ENCODE measurements at places on chromosomes 1 and 21.
A peak's percentile ranks its signal among the peaks of the same experiment; 100 is the strongest.

DNA sequence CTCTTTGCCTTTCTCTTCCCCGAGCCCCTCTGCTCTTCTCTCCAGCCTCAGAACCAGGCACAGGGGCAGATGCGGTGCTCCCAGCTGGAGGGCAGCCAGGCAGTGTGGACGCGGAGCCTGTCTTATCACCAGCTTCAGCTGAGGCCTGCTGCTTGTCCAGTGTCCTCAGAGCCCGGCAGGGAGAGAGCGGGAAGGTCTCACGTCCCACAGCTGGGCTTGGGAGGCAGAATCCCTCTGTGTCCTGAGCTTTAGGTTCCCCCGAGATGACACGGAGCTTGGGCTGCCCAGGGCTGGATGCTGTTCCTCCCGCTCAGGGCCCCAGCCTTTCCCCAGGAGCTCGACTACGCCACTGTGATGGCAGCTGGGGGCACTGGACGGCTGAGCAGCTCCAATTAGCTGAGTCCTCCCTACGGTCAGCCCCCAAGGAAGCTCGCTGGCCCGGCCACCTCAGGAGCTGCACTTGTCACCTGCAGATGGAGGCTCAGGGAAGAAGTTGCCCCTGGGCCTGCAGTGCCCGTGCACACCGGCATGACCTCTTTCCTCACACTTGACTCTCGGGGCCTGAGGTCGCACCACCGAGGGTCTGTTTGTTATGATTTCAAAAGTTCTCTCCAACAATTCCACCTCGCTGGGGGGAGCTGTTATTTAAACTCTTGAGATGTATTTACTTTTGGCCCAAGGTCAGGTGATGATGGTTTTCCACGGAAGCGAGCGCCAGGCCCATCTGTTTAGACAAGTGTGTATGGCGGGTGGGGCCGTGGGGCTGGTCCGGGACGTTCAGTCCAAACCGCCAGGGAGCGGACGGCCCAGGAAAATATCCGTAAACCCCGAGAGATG lies 127.3 kb downstream of the SIK1 start:
- DNase-seq = no peak

DNA sequence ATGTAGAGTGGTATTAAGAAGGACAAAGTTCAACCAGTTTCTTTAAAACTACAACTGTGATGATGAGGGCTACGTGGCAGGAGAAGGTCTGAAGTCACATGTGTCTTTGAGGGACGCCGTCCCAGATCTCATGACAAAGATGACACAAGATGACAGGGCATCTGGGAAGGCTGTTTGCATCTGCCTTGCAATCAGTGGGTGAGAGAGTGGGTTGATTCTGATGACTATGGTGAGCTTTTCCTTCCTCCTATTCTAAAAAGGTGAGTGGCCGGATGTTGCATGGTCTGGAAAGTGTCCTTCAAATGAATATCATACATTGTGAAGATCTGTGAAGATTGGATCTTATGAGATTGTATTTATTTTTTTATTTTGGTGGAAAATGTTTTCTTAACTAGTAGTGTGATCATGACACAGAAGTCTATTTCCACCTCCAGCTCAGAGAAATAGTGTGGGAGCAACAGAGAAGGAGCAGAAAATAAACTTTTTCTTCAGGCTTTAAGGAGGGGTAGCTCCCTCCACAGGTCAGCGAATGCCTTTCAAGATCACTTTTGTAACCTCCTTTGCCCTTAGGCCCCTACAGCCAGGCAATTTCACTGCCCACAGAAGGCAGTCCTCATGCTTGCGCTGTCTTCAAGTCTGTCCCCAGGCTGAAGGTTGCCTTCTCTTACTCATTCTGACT lies 76.0 kb upstream of the ATF3 start:
- DNase-seq = no peak

GRCh38 chr21:22292144-22292543 lies 1293.9 kb downstream of the NCAM2 start:
- DNase-seq = no peak

DNA sequence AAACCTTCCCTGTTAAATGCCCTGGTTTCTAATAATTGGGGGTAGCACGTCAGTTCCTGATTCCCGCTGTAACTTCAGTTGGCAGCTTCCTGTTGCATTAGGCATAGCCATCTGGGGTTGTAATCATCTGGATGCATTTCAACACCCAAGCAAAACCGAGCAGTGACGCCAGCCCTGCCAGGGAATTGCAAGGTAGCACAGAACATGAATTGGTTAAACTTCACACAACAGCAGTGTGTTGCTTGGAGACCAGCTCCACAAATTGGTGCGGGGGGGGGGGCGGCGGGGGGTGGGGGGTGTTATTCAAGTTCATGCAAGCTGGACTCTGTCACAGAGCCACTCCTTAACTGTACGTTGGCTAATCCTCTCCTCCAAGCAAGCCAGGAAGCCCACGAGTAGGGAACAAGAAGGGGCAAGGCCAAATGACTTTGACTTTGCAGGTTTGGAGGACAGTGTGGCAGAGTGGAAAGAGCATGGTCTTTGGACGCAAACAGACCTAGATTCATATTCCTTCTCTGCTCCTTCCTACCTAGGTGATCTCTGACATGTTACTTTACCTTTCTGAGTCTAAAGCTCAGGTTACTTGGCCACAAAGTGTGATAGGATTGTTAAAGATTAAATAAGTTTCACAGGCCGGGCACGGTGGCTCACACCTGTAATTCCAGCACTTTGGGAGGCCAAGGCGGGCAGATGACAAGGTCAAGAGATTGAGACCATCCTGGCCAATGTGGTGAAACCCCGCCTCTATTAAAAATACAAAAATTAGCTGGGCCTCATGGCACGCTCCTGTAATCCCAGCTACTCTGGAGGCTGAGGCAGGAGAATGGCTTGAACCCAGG lies 4.7 kb downstream of the LAX1 start:
- peak; percentile 79 for DNase-seq

DNA sequence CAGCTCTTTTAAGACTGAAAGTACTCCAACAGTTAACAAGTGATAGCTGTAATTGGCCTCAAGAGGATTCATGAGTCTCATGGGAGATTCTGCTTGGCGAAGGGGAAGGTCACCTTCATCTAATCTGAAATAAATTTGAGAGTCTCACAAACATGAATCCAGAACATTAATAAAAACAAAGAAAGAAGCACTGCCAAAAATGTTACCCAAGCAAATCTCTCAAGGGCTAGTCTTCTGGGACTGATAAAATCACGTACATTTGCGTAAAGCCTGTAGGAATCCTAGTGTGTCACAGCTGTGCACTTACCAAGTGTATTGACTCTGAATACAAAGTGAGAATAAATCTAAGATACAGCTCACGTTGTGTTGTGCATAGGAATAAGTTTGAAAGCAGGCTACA lies 21.2 kb upstream of the NUF2 start:
- no peak for DNase-seq

DNA sequence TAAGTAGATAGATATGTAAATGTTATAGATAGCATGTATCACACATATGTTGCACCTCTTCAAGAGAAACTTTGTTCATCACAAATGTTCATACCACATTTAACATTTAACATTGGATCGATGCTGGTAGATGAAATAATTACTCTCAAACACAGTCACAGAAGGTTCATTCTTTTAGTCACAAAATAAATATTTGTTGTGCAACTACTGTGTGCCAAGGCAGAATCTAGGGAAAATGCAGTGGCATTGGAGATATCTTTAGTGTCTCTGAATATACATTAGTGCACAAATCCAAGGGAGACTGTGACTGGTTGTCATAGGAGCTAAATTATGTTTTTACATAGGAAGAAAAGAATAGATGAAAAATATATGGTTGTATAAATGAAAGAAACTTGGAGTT lies 535.7 kb downstream of the BRINP3 start:
- no peak for DNase-seq

DNA sequence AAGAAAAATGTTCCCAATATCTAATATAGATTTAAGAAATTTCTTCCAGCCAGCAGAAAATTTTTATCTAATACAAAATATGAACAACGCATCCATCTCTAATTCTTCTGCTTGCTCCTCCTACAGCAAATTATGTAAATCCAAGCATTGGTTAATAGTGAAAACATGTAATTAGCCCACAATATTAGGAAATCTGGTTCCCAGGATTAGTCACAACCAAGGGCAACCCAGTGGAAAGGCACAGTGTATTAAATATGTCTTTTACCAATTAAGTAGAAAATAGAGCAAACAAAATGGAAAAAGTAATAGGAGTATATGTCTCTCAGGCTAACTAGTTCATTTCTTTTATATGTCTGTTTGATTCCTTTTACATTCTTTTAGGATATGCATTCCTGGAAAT lies 59.4 kb upstream of the IFI44L start:
- no peak for DNase-seq

GRCh38 chr1:167707942-167708341 lies 13.8 kb upstream of the MPZL1 start:
- DNase-seq = no peak

GRCh38 chr1:228081578-228082213 lies 812 bp upstream of the ARF1 start:
- no peak for DNase-seq

DNA sequence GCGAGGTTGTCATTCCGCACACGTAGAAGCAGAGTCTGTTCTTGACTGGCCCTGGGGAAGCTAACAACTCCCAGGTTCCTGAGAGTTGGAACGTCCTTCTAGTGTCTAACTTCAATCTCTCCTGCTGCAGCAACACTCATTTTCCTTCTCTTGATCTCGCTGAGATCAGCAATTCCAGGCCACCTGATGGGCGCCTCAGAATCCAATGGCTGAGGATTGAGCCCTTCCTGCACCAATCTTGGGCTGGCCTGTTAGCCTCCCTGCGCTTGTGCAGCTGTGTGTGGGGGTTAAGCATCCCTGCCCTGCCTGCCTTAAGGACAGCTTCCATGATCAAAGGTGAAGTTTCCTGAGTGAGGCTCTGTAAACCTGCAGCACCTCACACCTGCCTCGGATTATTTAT lies 87.9 kb downstream of the SYT2 start:
- no peak for DNase-seq

DNA sequence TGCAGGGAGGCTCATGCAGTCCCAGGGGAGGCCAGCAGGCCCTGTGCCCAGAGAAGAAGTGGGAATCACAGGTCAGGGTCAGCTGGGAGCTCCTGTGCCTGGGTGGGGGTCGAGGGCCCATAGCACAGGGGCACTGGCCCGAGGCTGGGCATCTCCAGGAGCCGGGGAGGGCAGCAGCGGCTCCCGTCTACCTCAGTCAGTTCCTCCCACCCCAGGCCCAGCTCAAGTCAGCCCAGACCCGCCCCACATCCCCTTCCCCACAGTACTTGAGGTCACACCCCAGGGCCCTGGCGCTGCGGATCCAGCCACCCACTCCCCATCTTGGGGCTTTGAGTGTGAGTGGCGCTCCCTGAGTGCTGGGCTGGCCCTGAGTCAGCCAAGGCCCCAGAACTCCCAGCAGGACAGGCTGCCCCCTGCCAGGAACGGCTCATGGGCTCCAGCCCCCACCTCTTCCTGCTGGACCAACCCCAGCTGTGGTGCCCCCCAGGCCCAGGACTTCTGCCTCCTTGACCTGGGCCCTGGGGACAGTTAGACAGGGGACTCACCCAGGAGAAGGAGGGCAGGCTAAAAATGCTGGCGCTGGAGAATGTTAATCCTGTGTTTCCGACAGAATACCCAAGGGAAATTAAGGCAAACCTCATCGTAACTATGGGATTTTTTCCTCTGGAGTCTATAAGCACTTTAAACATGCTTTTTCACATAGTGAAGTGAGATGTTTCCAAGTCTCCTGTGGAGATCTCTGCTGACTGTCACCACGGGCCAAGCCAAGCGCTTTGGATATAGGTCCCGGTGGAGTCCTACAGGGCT lies 68.8 kb upstream of the COL6A1 start:
- no peak for DNase-seq

DNA sequence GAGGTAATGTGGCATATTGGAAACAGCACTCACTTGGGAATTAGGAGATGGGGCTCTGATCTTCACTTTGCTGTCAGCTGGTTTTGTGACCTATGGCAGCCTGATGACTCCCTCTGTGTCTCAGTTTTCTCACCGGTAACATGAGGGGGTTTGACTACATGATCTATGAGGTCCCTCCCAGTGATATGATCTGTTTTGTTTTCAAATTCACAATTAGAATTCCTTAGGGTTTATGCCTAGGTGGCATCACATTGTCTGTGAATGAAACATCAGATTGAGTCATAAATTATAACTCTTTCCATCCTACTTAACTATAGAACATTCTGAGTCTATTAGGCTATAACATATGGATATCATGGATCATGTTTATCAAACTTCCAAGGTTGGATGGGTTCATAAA lies 386.6 kb downstream of the PTBP2 start:
- no peak for DNase-seq

DNA sequence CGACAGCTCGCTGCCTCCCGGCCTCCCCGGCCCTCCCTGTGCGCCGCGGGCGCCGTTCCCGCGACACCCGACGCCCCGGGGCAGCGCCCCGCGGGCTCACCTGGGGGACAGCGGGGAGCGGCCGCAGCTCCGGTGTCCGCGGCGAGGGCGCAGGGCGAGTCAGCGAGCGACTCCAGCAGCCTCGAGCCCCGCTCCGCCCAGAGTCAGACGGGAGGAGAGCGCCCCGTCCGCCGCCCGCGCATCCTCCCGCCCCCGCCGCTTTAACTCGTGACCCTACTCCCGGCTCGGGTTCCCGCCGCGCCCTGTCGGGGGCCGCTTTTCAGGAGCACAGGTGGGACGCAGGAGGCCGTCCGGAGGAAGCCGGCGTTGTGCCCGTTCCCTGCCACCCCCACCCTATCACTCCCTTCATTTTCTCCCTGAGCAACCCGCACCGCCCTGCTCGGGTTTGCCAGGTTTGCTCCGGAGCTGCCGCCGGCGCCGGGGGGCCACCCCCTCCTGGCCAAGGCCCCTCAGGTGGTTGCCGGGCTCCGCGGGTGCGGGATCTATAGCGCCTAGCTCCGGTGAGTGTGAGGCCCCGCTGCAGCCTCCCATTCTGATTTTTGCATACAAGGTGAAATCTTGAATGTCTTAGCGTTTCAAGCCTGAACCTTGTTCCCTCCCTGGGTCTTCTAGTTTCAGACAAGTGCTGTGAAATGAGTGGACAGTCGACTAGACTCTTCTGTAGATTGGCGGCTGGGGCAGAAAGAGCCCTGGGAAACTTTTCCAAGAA lies at the start of gene MCOLN3:
TSS of gene MCOLN3 (minus strand) at position 205 of the 769 bp plus-strand sequence. CDS start 3,140 bp downstream, outside the sequence.
- DNase-seq = peak; percentile 47

DNA sequence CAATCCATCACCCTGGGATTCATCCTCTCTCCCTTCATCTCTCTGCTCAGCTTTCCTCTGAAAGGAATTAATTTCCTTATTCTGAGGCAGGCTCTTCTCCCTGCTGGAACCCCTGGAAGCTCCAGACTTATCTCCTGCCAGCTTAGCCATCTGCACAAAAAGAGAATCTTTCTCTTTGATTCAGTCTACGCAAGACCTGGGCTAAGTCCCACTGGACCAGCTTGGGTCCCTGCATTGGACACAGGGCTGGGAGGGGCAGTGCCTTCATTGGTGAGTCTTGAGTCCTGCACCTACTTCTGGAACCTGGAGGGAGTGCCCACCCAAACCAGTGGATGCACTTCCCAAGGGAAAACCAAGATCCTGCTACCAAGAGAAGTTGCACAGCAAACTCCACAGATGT lies 271.7 kb upstream of the CSF3R start:
- no peak for DNase-seq

GRCh38 chr1:180213401-180214170 lies 16.5 kb upstream of the LHX4 start:
- no peak for DNase-seq
